ENCODE measurements at places on chromosomes 1 and 21.

DNA sequence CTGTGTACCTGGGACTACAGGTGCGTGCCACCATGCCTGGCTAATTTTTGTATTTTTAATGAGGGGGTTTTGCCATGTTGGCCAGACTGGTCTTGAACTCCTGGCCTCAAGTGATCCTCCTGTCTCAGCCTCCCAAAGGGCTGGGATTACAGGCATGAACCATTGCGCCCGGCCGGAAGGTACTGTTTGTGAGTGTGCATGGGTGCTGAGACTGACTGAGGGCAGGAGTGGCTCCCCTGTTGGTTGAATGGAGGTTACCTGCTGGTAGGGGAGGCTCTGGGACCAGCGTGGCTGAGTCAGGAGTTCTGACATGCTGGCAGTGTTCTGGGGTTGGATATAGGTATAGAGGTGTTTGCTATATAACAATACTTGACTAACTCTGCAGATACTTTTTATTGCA lies 10.4 kb downstream of the PRMT2 start:
- no peak for DNase-seq

DNA sequence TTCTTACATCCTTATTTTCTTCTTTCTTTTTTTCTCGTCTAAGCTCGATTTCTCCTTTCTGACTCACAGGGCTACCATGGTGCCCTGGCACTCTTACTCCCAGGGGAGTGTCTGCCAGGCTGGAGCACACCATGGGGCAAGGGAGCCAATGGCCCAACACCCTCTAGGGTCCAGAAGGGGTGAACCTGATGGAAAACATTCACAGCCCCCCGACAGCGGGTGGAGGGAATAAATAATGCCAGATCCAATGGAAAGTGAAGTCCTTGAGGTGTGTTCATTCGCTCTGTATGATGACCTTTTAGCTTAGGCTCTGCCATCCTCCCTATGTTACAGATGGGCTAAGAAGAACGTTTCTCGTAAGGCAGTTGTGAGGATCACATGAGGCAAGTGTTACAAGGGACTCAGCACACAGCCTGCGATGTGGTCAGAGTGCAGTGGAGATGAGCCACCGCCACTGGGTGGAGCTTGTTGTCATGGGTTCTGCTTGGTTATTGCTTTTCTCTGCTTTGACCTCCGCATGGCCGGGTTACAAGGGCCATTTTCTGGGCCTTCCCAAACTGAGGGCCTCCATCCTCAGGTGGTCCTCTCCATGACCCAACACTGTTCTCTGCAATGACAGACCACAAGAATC lies 3.5 kb upstream of the FCMR start:
- DNase-seq, result no peak

- no peak for DNase-seq
Measured at GRCh38 chr1:98453066-98453465, 208.5 kb upstream of the SNX7 start.

DNA sequence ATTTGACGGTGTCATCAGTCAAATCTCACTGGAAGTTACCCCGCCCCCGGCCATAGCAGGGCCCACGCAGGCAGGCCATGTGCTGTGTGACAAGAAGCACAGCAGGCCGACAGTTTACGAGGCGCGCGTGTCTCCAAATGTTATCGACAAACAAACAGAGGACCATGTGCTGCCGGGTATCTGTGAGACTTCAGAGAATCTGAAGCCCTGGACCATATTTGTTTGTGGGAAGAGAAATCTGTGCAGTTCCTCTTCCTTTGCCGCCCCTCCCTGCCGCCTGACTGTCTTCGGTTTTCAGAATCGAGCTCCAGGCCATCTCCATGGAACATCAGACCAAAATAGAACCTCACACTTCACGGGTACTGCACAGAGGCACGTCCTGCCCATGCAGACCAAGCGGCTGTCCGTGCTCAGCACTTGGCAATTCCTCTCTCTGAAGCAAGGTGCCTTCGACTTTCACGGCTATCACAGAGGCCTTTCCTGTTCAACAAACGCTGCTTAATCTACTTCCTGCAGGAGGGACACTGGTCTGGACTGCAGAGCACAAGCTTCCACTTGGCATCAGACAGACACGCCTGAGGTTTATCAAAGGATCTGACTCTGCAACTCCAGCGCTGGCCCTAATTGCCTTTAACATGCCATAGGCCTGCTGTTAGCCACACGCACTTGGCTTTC lies 135.7 kb upstream of the KRTAP19-8 start:
- DNase-seq, result no peak

DNA sequence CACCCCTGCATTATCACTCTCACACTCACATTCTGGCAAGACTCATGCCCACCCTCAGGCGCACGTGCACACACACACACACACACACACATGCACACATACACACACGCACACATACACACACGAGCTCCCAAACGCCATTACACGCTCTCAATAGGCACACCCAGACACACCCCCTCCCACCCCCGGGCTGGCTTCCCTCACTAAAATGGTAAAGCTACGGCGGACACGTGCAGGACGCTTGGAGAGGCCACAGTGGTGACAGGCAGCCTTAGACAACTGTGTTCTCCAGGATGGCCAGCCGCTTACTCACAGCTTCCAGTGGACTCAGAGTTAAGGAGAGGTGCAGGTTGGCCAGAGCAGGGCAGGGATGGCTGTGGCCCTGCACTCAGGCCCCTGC lies 10.1 kb downstream of the MATN1 start:
- no peak for DNase-seq

DNA sequence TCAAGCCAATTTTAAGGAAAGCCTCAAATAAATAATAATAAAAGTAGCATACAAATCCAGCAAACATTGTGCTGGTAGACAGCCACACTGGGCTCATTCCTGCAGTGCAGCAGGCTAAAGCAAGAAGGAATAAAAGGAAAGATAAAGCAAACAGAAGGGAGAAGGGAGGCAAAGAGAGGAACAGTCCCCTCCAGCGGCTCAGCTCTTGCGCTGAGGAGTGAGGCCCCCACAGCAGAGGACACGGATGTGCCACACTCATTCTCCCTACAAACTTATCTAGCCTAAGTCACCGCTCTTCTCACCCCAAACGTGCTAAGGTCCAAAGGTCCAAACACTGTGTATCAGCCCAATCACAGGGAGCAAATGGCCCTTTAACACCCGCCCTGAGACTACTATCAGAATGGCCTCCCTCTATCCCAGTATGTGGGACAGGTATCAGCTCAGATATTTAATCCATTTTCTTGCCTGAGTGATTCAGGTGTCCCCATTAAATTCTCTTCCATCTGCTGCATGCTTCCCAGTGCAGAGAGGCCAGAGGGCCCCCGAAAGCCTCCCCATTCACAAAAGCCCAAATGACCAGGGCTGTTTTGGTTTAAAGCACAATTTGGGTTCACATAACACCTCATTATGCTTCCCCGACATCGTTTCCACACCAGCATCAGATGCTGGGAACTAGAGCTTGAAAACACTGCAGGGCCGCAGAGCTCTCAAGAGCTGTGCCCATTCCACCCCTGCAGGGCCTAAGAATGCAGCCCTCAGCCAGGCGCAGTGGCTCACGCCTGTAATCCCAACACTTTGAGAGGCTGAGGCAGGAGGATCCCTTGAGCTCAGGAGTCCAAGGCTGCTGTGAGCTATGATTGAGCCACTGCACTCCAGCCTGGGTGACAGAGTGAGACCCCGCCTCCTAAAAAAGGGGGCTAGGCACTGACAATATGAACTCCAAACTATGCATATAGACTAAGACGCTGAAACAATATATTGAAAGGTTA lies 17.8 kb downstream of the CAPZB start:
- no peak for DNase-seq

GRCh38 chr1:235008239-235008638 lies 120.4 kb downstream of the TOMM20 start:
- no peak for DNase-seq

DNA sequence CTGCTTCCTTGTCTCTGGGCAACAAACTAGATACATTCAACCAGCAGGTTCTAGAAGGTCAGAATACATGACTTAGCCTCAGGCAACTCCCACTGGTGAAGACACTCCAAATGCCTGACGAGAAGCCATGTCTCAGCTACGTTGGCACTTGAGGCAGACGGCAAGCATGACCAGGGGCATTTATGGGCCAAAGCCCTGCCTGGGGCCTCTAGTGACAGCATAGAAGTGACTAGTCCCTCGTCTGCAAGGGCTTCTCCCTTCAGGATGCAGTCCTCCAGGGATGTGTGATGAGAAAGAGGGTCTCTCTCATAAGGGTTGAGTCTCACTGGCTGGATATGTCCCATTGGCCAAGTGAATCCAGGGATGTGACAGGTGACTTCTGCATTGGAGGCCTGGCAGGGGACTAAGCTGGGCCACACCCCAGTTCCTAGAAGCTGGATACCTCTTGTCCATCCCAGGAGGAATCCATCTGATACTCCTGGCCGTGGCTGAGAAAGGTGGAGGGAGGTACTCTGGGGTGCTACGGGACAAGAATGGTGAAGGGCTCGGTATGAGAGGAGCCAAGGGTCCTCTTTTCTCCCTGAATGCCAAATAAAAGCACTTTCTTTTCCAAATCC lies 148.6 kb upstream of the HMGB4 start:
- DNase-seq, result no peak

GRCh38 chr1:184975208-184975870 lies 1.0 kb upstream of the NIBAN1 start:
- DNase-seq, result no peak

- DNase-seq, result no peak
Measured at GRCh38 chr1:22452481-22452957, 868 bp downstream of the ZBTB40 start.

- DNase-seq, result no peak
Measured at GRCh38 chr1:161177936-161178244, 583 bp upstream of the B4GALT3 start.

- no peak for DNase-seq
Measured at GRCh38 chr1:169650551-169650950, 20.6 kb upstream of the SELP start.

GRCh38 chr1:108643492-108644335 lies 17.2 kb downstream of the HENMT1 start:
- no peak for DNase-seq

DNA sequence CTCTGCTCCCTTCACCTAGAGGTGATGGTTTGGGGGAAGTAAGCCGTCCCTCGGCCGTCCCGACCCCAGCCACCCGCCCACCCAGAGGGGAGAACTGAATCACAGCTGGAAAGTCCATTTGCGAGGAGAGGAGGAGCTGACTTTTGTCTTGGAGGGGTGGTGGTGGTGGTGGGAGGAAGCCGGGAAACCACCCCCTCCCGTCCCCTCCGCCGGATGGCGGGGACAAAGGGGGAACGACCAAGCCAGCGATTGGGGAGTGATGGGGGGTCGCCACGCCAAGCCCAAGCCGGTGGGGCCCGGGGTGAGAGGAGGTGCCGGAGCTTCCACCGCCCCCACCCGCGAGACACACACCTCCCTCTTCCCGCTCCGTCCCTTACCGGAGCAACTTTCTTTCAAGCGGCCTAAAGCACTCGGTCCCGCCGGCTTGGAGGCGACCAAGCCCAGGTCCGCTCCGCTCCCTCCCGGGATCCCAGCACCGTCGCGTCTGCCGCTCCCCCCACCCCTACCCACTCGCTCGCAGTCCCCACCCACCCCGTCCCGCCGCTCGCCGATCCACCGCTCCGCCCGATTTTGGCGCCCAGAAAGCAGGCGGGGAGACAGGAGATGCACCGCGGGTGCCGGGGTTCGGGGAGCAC lies 540 bp downstream of the ARHGEF2 start:
- no peak for DNase-seq

GRCh38 chr1:214404571-214405213 lies 123.7 kb downstream of the SMYD2 start:
- no peak for DNase-seq

GRCh38 chr21:33657124-33657820 lies 15.0 kb downstream of the ITSN1 start:
- no peak for DNase-seq

GRCh38 chr1:15833069-15833679 lies 14.3 kb upstream of the SPEN start:
- DNase-seq, result no peak

GRCh38 chr1:202835548-202836072 lies 24.9 kb downstream of the PCAT6 start:
- no peak for DNase-seq

Measured in omental fat pad (tissue), 4 donors.